Uterus (tissue), 4 donors: ENCODE measurements at places on chromosomes 6 and 20. TPM values are rescaled to one million over a fixed set of nuclear protein-coding genes. Genes with fewer than 3 reads are reported as not detected.

DNA sequence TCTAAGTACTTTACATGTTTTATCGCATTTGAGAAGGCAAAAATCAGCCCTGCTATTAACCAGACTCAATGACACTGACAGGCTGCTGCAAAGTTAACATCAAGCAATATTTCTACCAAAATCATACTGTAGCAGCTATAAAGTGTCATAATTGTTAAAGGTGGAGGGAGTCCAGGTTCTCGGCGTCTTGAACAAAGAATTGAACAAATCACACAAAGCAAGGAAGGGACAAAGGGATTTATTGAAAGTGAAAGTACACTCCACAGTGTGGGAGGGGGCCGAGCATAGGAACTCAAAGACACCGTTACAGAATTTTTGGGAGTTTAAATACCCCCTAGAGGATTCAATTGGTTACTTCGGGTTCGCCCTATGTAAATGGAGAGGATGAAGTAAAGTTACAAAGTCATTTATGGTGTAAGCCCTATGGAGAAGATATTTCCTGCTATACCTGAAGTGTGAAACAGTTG, 12.9 kb upstream of the ZNF391 start:
- DNase-seq: no peak

DNA sequence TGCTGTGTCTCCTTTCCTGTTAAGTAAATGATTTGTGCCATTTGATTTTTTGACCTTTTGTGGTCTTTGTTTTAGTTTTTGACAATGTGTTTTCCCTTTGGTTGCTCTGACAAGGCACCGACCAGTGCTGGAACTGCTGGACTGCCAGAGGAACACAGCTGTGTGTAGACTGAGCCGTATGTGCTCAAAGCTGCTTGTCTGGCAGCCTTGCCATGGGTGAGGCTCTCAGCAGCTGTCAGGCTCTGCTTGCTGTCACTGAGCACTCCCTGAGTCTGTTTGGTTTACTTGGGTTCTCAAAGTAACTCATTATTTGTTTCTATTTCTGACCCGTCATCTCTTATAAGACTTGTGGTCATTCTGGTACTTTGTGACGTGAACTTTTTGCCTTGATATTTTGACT, 15.1 kb upstream of the SNRPB start:
- no peak for DNase-seq

GRCh38 chr6:44667226-44667625, 279.7 kb downstream of the CDC5L start:
- DNase-seq: no peak

- no peak for DNase-seq
Observed at GRCh38 chr20:60883496-60883895, 368.6 kb upstream of the CDH4 start.

OR12D3 gene
- not detected for total RNA-seq
